ENCODE measurements at places on chromosomes 6 and 20.

GRCh38 chr6:106163966-106164877 lies 78.1 kb downstream of the PRDM1 start:
- no peak for DNase-seq

GRCh38 chr6:72624557-72625160 lies 2.8 kb downstream of the KCNQ5 start:
- no peak for DNase-seq

DNA sequence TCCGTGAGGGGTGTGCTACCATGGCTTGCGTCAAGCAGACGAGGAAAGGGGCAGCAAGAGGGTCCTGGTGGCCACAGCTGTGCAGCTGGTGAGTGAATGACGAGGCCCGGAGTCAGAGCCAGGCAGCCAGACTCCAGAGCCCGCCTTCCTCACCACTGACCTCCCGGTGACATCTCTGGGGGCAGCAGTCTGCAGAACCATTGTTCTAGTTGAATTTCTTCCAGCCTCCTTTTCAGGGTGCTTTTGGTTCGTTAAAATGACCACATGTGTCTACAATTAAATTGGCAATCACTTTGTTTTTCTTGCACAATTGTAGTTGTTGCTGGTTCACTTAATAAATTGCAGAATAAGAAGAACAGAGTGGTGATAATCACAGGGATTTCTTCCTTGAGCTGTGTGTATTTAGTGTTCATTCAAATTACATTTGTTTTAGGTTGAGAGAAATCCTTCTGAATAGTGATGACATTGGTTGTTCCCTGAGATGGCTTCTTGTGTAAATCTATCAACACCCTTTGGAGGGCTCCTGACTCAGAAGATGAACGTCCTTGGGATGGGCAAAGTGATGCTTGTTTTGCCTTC lies 96.4 kb downstream of the TULP4 start:
- no peak for DNase-seq

DNA sequence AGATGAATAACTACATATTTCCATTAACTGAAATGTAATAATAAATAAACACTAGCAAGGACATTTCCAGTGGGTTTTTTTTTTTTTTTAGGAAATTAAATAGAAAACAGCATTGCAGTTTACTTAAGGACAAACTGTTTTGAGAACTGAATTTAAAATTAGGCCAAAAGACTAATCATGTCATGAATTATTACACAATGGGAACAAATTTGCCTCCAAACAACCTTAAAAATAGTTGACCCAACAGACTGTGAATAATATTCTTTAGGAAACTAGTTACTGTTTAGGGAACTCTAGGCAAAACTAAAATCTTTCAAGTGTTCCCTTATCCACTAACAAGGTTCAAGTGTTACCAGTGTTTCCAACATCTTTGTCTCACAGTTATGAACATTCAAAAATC lies 16.4 kb upstream of the COL12A1 start:
- no peak for DNase-seq

DNA sequence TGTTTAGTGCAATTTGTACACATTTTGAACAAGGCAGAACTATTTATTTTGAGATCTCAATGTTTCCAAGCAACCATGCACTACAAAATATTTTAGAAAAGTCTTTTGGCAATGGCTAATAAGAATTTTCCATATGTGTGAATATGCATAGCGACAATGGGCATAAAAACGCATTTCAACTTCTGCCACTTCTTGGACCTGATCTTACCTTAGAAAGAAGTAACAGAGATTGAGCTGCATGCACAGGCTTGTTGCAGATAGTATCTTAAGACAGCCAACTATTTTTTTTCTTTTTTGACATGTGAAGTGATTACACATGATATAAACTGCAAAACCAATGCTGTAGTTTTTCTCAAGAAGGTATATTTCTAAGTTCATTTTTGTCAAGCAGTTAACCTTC lies 210.4 kb upstream of the PHACTR1 start:
- no peak for DNase-seq

GRCh38 chr6:128725271-128726233 lies 157.4 kb upstream of the LAMA2 start:
- no peak for DNase-seq

GRCh38 chr6:157994125-157994795 lies 12.6 kb downstream of the SYNJ2 start:
- DNase-seq, result no peak

DNA sequence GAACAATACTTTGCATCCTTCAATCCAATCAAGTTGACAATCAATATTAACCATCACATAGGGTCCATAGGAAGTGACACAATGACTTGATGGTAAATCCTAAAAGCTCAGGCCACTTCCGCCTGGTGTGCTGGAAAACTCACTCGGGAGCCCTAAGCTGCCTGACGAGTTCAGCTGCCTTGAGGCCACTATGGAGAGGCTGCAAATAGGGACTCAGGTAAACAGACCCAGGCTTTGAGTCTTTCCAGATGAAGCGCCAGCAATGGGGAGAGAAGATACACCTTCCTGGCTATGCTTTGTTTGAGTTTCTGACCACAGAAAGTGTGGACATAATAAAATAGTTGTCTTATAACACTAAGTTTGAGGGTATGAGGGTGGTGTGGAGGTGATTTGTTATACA lies 112.6 kb downstream of the GPR63 start:
- no peak for DNase-seq

DNA sequence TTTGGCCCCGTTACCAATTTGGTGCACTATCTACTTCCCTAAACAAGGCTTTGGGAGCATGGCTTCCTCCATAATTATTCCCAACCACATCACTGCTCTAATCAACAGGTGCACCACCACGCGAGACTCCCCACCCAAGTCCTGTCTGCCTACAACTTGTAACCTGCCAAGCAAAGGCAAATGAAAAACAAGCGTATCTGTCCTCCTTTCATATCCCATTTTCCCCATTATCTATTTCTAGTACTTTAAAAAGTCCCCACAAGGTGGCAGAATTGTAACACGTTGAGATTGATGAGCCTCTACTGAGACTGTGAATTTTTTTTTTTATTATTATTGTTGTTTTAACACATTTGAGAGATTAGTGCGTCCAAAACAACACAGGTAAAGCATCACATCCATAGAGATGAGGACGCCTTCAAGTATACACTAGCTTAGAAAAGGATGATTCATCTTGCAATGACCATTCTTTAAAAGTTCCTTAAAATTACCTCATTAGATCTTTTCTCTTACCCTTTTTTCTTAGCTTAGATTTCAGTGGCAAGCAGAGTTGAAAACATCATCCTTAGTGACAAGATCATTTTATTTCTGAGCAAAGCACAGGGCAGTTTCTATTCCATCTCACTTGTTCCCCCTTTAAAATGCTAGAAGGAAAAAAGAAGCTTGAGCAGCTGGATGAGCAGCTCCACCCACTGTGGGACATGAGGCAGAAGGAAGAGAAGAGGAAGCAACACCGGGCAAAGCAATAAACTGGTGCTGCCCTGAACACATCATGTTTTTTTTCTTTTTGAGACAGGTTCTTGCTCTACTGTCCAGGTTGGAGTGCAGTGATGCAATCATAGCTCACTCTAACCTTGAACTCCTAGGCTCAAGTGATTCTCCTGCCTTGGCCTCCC lies 210.8 kb downstream of the ARHGAP18 start:
- no peak for DNase-seq

DNA sequence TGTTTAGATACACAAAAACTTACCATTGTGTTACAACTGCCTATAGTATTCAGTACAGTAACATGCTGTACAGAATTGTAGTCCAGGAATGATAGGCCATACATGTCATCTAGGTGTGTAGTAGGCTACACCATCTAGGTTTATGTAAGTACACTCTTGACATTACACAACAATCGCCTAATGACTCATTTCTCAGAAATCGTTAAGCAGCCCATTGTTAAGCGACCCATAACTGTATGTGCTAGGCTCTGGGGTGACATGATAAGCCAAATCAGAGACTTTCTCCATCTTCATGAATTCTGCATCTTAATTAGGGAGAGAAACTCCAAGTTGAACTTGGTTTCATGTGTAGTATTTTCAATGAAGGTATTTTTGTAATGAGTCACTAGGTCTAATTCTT lies 17.2 kb downstream of the STK35 start:
- DNase-seq, result no peak

DNA sequence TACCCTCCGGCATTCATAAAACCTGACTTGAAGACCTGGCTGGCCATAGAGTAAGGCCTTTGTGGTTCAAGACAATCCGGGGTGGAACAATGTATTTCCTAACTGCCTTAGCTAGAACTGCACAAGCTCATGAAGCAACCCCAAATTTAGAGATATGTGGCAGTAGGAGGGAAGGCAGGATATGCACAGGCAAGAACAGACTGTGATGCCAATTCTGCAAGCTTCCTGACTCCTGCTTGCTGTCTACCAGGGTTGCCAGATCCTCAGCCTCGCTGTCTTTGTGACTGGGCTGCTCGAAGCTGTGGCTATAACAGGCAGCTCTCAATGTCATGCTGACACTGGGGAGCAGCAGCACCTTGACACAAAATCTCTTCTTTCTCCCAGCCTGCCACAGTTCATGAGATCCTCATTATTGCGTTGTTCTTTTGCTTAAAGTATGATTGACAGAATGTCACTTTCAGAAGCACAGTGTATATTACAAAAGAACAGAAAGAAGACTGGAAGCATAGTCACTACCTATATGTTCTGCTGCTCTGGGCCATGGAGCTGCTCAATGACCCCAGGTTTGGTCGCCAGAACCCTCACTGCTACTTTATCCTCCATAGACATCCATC lies 18.3 kb upstream of the SHLD1 start:
- DNase-seq, result no peak

DNA sequence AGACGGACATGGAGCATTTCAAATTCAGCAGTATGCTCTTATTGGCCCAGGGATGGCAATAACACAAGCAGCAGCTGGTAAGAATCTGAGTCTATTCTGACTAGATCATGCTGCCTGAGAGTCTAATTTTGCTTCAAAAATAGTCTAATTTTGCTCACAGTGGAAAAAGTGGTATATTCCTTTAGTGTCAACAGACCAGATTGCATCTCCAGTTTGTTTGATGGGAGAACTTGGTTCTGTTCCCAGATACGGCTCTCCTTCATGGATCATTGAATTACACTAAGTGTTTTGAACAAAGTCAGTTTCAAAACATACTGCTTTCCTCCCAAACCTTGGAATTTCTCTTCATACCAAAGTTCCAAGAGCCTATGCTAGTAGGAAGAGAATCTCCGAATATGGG lies 586.1 kb downstream of the RNF144B start:
- no peak for DNase-seq

DNA sequence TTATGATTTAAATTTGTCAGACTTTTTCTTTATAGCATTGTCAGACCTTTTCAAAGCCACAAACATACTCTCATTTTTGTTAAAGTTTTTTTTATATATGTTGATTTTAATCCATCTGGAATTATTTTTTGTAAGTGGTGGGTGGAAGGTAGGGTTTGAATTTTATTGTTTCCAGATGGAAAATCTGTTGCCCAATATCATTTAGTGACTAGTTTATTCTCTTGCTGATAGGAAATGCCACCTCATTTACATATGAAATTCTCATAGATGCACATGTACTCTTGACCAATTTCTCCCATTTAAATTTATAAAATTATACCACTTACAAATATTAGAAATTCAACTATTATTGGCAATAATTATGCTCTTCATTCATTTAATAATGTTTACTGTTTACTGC lies 52.1 kb upstream of the PLCB1 start:
- DNase-seq, result no peak

DNA sequence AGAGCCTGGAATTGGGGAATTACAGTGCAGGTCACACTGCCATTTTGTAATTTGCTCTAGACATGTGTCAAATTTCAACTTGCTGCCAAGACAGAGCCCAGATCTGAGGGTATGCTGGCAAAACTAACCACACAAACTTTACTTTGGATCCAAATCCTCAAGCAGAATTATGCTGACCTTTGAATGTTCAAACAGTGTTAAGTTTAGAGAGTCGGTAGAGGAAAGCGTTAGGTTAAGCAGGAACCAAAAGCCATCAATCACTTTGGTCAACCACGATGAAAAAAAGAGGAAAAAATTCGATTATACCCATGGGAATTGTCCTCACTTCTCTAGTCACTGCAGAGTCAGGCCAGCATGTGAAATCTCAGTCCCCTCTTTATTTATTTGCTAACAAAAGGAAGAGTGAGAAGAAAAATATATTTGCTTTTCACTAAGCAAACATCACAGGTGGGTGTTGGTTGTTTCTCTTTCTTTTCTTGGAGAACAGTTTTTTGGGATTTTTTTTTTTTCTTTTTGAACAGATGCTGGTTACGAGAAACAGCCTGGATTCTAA lies 105.1 kb upstream of the ADGRF1 start:
- DNase-seq, result no peak

- DNase-seq, result no peak
Observed at GRCh38 chr6:106070636-106071035, 15.5 kb upstream of the PRDM1 start.

DNA sequence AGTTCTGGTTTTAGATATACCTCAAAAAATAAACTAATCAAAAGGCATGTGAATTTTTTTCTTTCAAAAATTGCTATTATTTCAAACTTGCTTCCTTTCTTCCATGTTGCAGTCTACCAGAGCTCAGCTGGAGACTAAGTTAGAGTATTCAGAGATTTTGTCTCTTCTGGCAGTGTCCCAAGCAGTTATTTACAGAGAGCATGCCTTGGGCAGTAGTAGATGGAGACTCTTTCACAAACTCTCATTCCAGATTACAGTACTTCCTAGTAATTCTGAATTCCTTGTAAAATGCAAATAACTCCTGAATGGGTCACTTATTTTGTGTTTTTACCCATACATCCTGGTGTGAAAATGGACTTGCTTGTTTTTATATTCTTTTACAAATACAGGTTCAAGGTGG lies 703.4 kb downstream of the EPHA7 start:
- no peak for DNase-seq

- DNase-seq, result no peak
Observed at GRCh38 chr6:5598123-5598522, 336.8 kb downstream of the FARS2 start.

- no peak for DNase-seq
Observed at GRCh38 chr20:25291432-25292133, 43.7 kb downstream of the PYGB start.

DNA sequence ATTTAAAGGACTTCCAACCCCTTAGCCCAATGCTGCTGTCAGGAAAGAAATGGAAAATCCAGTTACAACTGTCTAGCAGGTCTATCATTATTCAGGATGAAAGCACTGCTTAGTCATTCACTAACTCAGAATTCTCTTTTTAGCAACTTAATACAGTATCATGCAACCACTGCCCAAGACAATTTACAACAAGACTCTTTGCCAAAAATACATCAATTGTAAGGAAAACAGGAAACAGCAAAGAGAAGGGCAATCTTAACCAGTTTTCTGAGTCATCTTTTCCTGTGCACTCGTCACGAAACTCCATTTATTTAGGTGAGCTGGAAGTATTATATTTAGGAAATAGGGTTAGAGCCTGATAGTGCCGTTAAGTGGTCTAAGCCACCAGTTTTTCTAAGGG lies 1197.7 kb upstream of the CITED2 start:
- DNase-seq, result no peak

Data from NCI-H1092 (cell line).